Stimulated activated CD4-positive, alpha-beta T cell treated with anti-CD3 and anti-CD28 coated beads, Interleukin-2, amount 100 ng/mL, for 48 hours (primary cell): ENCODE measurements at places on chromosomes 11 and 22.
A peak's percentile ranks its signal among the peaks of the same experiment; 100 is the strongest.

DNA sequence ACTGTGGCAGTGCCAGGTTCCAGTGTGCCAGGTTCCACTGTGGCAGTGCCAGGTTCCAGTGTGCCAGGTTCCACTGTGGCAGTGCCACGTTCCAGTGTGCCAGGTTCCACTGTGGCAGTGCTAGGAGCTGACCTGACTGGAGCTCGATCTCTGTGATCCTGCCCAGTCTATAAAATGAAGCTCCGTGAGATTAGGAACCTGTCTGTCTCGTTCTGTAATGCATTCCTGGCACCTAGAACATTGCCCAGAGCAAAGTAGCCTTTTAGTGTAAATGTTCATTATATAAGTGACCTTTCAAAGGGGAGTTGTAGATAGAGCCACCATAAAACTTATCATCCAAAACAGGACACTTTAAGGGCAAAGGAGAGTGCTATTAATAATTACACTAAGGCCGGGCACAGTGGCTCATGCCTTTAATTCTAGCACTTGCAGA lies 36.0 kb downstream of the ART5 start:
- no peak for DNase-seq

GRCh38 chr22:49946612-49947295 lies 13.8 kb upstream of the PIM3 start:
- no peak for DNase-seq

DNA sequence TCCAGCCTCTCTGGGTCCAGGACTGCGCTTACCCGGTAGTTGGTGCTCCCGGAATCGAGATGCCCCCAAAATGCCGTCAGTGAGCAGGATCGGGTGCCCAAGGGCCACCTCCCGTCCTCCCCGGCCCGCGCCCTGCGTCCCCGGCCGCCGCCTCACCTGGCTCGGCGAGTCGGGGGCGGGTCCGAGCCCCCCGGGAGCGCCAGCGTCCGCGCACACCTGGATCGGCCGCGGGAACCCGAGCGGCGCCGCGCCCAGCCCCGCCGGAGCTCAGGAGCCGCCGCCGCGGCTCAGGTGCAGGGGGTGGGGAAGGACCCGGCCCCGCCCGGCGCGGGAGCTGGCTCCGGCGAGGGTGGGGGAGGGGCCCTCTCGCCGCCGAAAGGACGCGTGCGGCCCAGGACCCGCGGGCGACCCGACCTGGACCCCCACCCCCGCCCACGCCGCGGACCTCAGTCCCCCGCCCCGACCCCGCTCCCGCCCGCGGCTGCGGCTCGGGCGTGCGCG lies at the start of gene SHANK2:
Gene SHANK2, minus strand, starts transcription at position 309 of the 501 bp plus-strand sequence. CDS start 105,251 bp downstream, outside the sequence.
- DNase-seq = no peak

DNA sequence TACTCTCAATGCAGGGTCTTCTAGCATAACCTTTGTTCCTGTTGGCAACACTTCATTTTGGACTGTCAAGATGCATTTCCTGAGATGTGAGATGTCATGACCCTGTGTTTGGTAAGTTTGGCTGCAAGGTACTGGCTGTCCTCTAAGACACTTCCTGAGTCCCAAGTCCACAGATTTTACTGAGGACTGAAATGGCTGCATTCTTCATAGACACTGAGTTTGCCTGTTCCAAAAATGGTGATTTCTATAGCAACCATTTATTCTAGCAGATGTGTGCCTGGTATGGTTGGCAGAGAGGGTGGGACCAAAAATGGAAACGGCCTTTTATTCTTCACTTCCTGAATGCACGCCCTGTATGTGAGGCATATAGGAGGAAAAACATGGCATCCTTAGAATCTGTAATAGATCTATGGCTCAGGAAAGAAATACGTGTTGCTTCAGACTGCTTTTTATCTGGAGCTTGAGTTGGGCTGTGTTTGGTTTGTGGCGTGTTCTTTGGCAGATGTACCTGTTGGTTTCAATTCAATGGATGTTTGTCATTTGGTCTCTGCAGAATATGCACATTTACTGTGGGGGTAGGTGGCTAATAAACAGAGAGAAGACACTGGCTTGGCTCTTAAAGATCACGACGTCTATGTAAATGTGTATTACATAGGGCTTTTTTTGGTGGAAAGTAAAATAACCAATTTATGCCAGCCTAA lies 62.4 kb downstream of the ZBTB16 start:
- DNase-seq = no peak

- no peak for DNase-seq
Measured at GRCh38 chr11:10295064-10295901, 1.3 kb upstream of the SBF2 start.

GRCh38 chr11:30586251-30587144 lies at the start of gene MPPED2:
Gene MPPED2 (minus strand): TSS chr11:30586353. CDS start chr11:30580373, 5,980 bp downstream.
- no peak for DNase-seq

DNA sequence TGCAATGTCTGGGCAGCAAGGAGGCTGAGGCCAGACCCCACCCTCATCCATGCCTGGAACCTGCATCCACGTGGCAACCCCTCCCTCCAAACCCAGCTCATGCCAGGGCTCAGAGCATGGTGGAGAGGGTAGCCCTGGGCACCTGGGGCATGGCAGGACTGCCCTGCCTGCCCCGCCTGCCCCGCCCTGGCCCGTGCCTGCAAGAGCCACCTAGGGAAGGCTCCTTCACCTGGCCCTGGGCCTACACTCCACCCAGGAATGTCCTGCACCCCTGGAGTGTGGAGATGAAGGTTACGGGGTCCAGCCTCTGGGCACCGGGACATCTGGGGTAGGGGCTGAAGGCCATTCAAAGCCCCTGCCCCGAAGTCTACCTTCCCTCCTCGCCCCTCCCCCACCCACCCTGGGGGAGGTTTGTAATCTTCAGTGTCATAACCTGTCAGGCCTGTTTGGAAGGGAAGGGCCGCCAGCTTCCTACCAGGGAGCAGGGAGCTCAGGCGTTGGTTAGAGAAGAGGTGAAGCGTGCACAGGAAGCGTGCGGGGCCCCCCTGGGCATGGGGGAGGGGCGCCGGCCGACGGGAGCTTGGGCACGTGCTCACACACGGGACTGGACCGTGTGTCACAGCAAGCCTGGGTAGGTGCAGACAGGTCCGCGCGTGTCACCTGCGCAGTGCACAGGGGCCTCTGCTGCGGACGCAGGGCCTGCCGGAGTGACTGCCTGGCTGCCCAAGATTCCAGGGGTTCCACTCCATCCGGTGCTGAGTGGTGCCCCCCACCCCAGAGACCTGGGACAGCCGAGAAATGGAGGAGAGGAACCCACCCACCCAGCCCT lies 30.7 kb upstream of the TH start:
- no peak for DNase-seq

- no peak for DNase-seq
Measured at GRCh38 chr11:78586452-78587046, 11.9 kb upstream of the NARS2 start.

- no peak for DNase-seq
Measured at GRCh38 chr11:72348250-72348649, 86.1 kb downstream of the CLPB start.

GRCh38 chr11:9855579-9856287 lies 191.9 kb downstream of the SWAP70 start:
- no peak for DNase-seq

DNA sequence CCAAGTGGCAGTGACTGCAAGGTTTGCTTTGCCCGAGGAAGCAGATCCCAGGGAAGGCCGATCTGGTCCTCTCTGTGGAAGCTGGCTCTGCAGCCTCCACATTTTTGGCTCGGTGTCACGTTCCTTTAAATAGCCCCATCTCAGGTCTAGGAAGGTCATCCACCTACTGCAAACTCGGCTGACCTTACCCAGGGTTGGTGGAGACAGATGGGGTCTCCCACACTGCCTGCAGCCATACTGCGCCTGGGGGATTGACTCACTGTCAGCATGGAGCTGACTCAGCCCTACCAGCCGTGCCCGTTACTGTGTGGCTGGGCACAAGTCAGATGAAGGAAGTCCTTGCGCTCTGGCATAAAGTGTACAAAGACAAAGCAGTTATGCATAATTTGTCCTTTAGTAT lies 16.9 kb downstream of the CDPF1 start:
- no peak for DNase-seq

DNA sequence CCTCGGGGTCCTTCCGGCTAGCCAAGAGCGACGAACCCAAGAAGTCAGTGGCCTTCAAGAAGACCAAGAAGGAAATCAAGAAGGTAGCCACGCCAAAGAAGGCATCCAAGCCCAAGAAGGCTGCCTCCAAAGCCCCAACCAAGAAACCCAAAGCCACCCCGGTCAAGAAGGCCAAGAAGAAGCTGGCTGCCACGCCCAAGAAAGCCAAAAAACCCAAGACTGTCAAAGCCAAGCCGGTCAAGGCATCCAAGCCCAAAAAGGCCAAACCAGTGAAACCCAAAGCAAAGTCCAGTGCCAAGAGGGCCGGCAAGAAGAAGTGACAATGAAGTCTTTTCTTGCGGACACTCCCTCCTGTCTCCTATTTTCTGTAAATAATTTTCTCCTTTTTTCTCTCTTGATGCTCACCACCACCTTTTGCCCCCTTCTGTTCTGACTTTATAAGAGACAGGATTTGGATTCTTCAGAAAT lies 1.9 kb upstream of the GCAT start:
- no peak for DNase-seq

- DNase-seq = no peak
Measured at GRCh38 chr11:69079661-69080256, 31.0 kb downstream of the TPCN2 start.

DNA sequence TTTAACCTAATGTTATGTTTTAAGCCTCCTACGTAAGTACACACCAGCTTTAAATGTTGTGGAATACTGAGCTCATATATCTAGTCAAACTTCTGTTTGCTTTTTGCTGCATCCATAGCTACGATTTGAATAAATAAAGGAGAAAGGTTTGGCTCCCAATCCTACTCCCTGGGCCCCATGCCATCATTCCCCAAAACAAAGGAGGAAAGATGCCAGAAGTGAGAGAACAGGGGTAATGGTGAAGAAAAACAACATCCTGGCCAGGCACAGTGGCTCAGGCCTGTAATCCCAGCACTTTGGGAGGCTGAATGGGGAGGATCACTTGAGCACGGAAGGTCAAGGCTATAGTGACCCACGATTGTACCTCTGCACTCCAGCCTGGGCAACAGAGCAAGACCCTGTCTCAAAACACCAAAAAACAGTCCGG lies 26.5 kb downstream of the SCGB1A1 start:
- DNase-seq = no peak

- DNase-seq = no peak
Measured at GRCh38 chr11:76288166-76288980, 82.1 kb upstream of the WNT11 start.

GRCh38 chr11:3944198-3944597 lies 88.7 kb downstream of the STIM1 start:
- no peak for DNase-seq

- no peak for DNase-seq
Measured at GRCh38 chr11:109062445-109062844, 359.5 kb upstream of the C11orf87 start.

GRCh38 chr11:110497231-110497978 lies 67.7 kb downstream of the FDX1 start:
- DNase-seq = no peak

- DNase-seq = no peak
Measured at GRCh38 chr22:46801331-46801811, 38.9 kb downstream of the TBC1D22A start.

DNA sequence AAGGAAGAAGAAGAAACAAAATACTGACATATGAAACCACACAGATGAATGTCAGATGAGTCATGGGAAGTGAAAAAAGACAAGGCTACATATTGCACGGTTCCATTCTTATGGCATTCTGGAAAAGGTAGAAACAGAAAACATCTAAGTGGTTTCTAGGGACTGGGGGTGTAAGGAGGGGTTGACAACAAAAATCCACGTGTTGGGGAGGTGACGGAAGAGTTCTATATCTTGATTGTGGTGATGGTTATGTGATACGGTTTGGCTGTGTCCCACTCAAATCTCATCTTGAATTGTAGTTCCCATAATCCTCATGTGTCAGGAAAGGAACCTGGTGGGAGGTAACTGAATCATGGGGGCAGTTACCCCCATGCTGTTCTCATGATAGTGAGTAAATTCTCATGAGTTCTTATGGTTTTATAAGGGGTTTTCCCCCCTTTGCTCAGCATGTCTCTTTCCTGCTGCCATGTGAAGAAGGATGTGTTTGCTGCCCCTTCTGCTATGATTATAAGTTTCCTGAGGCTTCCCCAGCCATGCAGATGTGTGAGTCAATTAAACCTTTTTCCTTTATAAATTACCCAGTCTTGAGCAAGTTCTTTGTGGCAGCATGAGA lies 6.4 kb upstream of the ARFGAP3 start:
- peak; percentile 27 for DNase-seq

GRCh38 chr11:79694368-79694767 lies 253.5 kb upstream of the TENM4 start:
- DNase-seq = no peak

DNA sequence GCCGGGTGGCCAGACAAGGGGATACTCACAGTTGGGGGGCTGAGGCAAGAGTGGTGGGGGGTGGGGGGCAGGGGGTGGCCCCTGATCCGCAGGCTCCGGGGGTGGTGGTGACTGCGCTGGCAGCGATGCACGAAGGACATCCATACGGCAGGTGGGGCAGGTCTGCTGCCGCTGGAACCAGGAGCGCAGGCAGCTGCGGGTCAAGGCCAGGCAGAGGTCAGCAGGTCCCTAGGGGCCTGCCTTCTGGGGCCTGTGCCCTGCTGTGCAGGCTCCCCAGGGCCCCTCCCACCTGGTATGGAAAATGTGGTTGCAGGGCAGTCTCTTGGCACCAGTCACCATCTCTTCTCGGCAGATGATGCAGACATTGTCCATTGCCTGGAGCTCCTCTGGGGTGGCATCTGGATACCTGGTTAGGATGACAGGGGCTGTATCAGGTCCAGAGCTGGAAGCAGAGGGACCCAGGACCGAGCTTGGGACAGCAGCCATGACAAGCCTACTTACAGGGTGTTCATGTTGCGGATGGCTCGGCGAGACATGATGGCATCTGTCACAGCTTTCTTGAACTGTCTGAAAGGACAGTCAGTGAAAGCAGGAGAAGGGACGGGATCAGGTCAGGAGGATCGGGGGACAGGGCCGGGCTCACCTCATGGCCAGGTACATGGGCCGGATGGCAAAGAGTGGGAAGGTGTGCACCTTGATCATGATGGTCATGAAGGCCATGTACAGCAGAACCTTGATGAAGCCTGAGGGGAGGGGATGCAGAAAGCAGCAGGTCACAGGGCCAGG lies 3.5 kb downstream of the SYVN1 start:
- DNase-seq = no peak

GRCh38 chr11:102287964-102288724 lies 29.1 kb upstream of the BIRC3 start:
- DNase-seq = no peak

DNA sequence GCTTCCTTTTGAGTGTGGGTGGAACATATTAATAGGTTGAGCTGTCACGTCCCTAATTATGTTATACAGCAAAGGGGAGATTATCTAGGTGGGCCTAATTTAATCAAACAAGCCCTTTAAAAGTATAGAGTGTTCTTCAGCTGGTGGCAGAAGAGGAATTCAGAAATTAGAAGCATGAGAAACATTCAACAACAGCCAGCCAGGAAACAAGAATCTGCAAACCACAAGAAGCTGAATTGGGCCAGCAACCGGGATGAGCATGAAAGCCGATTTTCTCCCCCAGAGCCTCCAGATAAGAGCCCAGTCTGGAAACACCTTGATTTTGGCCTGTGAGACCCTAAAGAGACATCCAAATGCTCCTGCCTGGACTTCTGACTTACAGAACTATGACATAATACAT lies 105.8 kb upstream of the LDLRAD3 start:
- DNase-seq = no peak
